ENCODE measurements at places on chromosomes 5 and 9.

GRCh38 chr5:50435168-50435567 lies 5.9 kb downstream of the EMB start:
- DNase-seq, result no peak

GRCh38 chr5:1030801-1031271 lies 22.2 kb downstream of the NKD2 start:
- DNase-seq, result no peak

GRCh38 chr5:7047511-7048261 lies 334.5 kb downstream of the TENT4A start:
- no peak for DNase-seq

GRCh38 chr5:14269395-14269794 lies 126.3 kb downstream of the TRIO start:
- no peak for DNase-seq

- no peak for DNase-seq
Observed at GRCh38 chr9:7433508-7434292, 365.9 kb downstream of the DMAC1 start.

DNA sequence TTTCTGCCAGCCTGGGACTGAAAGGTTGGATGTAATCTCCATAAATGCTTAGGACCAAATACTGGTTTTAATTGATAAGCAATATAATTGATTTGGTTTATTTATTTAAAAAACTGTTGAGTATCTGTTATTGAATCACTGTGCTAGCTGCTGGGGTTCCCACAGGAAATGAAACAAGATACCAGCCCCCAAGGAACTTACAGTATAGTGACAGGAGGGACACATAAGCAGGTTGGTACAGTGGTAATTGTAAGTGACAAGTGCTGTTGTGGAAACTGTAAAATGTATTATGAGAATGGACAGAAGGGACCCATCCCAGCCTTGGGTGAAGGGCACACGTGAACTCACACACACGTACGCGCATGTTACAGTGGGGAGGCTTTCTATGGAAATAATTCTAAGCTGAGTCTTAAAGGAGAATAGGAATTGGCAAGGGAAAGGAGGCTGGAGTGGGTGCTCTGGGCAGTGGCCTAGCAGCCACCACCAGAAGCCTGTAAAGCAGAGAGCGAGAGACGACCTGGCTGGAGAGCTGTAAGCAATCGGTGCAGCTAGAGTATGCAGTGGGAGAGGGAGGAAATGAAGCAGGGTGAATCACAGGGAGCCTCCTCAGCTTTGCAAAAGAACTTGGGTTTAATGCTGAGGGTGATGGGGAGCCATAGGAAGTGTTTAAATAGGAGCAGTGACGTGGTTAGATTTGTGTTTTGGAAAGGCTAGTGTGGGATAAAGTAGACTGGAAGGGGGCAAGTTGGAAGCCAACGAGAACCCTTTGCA lies 39.3 kb downstream of the GLRA1 start:
- DNase-seq, result no peak

DNA sequence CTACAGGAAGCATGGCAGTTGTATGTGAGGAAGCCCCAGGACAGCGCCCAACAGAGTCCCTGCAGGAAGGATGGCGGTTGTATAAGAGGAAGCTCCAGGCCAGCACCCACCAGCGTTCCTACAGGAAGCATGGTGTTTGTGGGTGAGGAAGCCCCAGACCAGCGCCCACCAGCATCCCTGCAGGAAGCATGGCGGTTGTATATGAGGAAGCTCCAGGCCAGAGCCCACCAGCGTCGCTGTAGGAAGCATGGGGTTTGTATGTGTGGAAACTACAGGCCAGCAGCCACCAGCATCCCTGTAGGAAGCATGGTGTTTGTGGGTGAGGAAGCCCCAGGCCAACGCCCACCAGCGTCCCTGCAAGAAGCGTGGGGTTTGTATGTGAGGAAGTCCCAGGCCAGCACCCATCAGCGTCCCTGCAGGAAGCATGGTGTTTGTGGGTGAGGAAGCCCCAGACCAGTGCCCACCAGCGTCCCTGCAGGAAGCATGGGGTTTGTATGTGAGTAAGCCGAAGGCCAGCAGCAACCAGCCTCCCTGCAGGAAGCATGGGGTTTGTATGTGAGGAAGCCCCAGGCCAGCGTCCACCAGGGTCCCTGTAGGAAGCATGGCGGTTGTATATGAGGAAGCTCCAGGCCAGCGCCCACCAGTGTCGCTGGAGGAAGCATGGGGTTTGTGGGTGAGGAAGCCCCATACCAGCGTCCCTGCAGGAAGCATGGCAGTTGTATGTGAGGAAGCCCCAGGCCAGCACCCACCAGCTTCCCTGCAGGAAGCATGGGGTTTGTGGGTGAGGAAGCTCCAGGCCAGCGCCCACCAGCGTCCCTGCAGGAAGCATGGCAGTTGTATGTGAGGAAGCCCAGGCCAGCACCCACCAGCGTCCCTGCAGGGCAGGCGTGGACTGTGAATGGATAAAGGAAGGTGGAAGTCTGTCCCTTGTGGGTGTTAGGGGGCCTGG lies 79.0 kb downstream of the DAP start:
- DNase-seq, result no peak

DNA sequence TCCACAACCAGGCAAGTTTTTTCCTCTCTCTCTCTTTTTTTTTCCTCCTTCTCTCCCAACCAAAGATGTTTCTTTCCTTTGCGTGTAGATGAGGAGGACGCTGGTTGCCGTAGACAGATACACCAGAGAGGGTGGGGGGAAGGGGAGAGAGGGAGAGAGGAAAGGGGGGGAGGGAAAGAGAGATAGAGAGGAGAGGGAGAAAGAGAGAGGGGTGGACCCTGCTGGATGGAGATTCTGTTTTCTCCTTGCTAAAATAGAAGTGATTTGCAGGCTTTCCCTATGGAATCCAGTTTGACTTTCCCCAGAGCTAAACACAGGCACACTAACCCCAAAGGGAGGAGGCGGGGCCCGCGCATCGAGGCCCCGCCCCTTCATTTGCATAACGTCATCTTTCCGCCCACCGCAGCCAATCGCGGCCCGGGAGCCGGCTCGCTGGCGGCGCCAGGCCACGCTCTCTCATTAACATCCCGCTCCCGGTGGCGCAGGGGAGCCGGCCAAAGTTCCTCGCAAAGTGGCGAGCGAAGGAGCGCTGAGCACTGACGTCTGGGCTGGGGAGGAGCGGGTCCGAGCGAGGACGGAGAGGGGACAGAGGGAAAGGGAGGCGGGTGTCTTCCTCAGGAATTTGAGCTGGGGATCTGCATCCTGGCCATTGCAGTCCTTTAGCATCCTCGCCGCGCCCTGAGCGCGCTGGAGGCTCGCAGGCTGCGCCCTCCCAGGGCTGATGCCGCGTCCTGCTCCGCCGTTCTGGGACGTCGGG lies 487 bp upstream of the EBF1 start:
- DNase-seq, result peak; percentile 70

GRCh38 chr9:79962836-79963235 lies 391.1 kb downstream of the TLE4 start:
- DNase-seq, result no peak
